Activated CD4-positive, CD25-positive, alpha-beta regulatory T cell treated with anti-CD3 and anti-CD28 coated beads, Interleukin-2, amount 50 U/mL, for 72 hours (primary cell): ENCODE measurements at places on chromosomes 11 and 22.

- no peak for DNase-seq
These were observed 46.2 kb downstream of the BRSK2 start for GRCh38 chr11:1435820-1436467.

DNA sequence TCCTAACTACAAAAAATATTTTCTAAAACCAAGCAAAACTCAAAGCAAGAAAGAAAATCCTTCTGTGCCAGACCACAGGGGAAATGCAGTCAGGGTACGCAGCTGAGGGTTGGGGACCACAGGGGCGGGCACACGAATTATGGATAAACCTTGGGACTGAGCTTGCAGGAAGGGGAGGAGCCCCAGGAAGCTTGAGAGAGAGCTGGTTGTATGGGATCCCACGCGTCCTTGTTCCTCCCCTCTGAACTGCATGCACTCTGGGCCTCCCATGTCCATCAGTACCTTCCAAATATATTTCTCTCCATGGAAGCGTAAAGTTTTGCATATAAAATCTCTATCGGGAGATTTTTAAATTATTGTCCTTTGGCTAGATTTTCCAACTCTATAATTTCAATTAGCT lies 673.4 kb downstream of the TBC1D22A start:
- DNase-seq, result no peak

- DNase-seq, result no peak
These were observed 1162.2 kb downstream of the BRD1 start for GRCh38 chr22:48665311-48665995.

- no peak for DNase-seq
These were observed 37.0 kb upstream of the LRRC55 start for GRCh38 chr11:57144531-57145320.

DNA sequence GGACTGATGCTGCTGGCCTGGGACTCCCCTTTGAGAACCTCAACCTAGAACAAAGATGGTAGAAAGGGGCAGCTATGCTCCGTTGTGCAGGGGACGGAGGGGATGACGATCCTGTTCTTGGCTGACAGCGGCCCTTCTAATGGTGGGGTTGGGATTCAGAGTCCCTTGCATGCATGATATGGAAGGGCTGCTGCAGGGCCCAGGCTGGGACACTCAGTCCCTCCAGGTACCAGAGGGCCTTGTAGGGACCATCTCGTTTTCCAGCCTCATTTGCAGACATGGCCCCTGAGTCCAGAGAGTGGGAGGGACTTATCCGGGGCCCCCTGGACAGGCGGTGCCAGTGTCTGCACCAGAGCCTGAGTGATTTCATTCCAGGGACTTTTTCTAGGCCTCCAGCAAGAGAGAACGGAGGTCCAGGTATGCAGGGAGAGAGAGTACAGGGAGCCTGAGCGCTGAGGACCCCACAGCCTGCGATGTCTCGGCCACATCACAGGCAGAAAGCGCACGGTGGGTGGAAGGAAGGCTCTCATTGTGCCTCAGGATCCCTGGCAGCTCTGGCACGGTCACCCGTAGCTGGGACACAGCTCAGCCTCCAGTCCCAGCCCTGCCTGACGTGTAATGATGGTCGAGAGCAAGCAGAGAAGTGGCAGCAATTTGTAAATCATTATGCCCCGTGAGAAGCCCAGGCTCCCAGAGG lies 860.8 kb downstream of the TBC1D22A start:
- no peak for DNase-seq

- no peak for DNase-seq
These were observed 180.5 kb downstream of the ARHGAP42 start for GRCh38 chr11:100867606-100868005.

DNA sequence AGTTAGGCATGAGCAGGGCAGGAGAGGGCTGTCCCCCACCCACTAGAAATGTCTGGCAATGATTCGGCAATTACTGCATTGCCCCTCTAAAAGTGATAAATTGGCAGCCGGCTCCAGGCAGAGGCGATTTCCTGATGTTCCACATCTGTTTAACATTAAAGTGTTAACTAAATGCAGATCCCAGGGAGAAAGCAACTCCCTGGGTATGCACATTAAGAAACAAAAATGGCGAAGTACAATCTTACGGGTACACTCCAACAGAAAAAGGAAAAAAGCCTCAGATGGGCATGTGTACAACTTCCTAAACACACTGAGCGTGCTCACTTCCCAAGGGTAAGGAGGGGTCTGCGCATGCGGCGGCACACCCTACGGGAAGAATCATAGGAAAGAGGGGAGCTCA lies 314.4 kb downstream of the CASP12 start:
- DNase-seq, result no peak
